CD4-positive, alpha-beta T cell treated with Interleukin-1 beta for 1 hour (primary cell): ENCODE measurements at places on chromosomes 5 and 9.

DNA sequence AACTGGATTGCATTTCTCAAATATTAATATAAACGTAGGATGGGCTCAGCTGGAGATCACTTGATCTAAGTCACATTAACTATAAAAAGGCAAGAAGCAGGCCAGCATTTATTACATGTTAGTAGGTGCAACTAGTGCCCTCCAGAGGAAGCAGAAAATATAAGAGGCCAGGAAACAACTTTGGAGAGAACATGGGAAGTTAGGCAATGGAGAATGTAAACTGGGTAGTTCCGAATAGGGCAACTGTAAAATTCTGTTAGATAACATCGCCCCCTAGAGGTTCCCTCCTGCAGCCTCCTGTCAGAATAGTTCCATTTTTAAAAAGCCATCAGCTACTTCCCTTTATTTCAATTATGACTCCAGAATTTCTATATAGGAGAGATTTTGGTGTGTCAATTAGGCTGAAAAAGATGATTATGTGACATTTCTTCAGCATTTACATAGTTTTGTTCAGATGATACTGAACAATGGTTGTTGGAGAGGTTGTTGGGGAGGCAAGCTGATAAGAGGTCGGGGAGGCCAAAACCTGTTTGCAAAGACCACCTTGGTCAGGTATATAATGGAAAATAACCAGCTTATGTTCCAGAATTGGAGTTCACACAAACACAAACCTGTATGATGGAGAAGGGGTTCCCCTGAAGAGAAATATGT is 22.4 kb downstream of the CCL28 start:
- peak; percentile 55 for DNase-seq

DNA sequence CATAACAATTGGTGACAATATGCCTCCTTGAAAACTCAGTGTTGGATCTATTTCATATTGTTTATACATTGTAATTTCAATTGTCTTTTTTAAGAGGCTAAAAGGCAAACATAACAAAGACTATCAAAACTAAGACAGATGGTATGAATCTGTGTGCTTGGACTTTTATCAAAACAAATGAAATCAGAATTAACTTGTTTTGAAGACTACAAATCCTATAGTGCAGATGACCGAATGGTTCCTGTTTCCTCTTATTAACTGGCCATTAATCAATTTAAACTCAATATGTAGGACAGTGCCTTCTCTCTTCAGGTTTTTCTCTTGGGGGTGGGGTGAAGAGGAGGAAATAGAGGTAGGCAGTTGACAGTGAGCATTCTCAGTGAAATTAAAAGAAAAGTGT is 366.9 kb upstream of the GRAMD2B start:
- DNase-seq, result no peak

DNA sequence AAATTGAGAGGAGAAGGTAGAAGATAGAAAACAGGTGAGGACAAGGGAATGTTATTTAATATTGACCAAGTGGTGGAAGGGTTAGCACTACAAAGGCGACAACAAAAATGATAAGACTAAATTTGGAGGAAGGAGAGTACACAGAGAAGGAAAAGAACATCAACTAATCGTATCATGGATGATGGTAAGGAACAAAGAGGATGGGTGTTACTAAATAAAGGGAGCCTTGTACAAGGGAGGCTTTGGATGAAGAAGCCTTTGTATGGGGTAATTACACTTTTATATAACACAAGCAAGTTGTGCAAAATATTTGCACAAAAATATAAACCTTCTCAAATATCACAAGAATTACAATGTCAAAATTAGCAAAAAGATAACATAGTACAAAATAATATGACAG is 125.7 kb downstream of the ZNF608 start:
- DNase-seq, result no peak

GRCh38 chr5:174453690-174454089 is 270.7 kb upstream of the MSX2 start:
- no peak for DNase-seq

GRCh38 chr5:53924392-53924791 is 364.0 kb downstream of the NDUFS4 start:
- DNase-seq, result no peak

- DNase-seq, result no peak
These were observed 279.8 kb upstream of the POU5F2 start for GRCh38 chr5:94021246-94021645.
